NCI-H187 treated with DMSO at 0.1 percent for 48 hours (cell line): ENCODE measurements at places on chromosomes 7 and 10.

DNA sequence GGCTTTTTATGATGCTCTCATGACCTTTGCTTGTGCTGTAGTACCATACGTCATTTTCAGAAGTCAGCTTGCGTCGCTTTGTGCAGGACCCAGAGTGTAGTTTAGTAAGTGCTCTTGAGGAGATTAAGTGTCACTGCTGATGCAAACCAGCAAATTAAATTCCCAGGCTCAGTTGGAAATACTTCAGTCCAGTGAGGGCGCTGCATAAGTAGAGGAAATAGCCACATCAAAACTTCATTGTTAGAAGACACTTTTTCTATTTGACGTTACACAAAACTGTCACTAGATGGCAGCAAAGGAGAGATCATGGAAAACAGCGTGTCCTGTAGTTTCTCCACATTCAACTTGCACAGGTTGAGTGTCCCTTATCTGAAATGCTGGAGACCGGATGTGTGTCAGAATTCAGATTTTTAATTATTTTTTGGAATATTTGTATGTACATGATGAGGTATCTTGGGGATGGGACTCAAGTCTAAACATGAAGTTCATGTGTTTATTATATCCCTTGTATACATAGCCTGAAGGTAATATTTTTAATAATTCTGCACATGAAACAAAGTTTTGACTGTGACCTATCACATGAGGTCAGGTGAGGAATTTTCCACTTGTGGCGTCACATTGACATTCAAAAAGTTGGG lies 7.9 kb downstream of the ZNF22 start:
- peak; percentile 75 for DNase-seq

- DNase-seq: no peak
These were observed 5.4 kb downstream of the AGBL3 start for GRCh38 chr7:134991469-134992339.

DNA sequence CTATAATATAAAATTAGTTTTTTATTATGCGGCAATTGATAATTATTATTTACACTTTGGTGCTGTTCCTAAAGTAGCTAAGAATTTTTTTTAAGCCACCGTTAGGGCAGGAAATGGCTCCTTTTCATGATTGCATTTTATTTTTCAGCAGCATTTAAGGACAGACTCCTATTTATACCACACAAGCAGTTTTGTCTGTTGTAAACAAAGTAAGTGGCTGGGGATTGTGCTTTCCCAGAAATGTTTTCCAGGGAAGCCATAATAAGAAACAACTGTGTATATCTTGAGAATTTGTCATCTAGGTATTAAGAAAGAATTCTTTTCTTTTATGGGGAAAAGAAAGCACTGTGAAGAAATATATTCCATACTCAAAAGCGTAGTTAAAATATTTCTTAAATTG lies 232.0 kb downstream of the VTI1A start:
- DNase-seq: no peak

GRCh38 chr10:53013201-53013810 lies 240.7 kb upstream of the MBL2 start:
- DNase-seq: no peak

DNA sequence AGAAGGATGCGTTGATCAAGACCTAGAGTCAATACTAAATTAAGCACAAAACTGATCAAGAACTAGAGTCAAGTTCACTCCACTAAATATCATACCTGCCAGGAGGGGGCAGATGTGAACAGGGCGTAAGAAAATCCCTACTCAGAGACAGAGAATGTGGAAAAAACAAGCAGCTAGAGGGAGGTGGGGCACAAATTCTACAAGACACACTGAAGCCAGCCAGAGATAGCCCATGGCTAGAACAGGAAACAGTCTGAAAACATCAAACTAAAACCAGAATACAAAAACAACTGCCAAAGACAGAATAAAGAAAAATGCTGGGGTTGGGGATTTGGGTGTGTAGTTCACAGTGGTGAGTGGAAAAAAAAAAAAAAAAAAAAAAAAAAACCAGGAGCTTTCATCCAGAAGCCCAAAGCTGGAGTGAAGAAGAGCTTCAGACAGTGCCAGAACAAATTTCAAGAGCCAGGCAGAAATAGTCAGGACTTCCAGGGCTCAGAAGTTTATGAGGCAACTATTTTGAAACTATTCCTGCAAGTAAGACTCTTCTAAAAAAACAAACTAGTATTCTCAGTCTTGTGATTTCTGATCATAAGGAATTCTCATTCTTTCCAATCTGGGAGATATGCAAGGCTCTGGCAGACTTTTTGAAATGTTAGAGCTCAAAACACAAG lies 118.3 kb downstream of the CCDC71L start:
- peak; percentile 54 for DNase-seq

- DNase-seq: no peak
These were observed 6.6 kb upstream of the ZNF786 start for GRCh38 chr7:149097088-149097487.

- no peak for DNase-seq
These were observed 3.4 kb upstream of the ARHGAP22 start for GRCh38 chr10:48608279-48608681.

- DNase-seq: no peak
These were observed 20.1 kb downstream of the RUNDC3B start for GRCh38 chr7:87648316-87648715.

- DNase-seq: no peak
These were observed 358.5 kb downstream of the TFEC start for GRCh38 chr7:115672024-115672423.

- no peak for DNase-seq
These were observed 99.9 kb downstream of the PRLHR start for GRCh38 chr10:118495499-118495898.

DNA sequence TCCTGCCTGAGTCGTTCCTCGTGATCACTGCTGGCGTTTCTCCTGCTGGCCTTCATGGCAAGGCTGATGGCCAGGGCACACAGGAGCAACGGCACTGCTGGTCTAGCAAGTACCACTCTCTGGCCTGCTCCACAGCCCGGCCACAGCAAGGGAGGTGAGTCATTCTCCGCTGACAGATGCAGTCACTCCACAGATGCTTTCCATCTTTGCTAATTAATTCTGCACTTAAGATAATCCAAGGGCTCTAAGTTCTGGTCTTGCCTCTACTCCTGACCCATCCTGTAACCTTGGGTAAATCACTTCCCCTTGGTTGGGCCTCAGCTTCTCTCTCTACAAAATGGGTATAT lies 244.4 kb downstream of the RPS24 start:
- DNase-seq: no peak

GRCh38 chr7:105892387-105892786 lies 16.0 kb upstream of the ATXN7L1 start:
- DNase-seq: no peak

DNA sequence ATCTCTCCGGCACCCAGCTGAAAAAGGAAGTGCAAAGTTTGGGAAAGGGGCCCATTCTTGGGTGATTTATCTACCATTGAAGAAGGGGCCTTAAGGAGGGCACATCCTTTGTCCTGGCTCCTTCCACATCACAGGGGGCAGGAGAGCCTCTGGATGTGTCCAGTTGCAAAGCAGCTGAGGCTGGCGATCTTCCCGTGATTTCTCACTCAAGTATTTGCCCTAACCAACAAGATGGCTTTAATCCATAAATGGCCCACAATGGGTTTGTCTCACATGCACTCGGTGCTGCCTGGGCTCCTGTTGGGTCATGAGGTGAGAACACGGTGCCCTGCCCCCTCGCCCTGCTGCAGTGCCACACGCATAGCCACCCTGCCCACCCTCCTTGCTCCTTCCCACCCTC lies 14.2 kb upstream of the FRMPD2 start:
- no peak for DNase-seq

DNA sequence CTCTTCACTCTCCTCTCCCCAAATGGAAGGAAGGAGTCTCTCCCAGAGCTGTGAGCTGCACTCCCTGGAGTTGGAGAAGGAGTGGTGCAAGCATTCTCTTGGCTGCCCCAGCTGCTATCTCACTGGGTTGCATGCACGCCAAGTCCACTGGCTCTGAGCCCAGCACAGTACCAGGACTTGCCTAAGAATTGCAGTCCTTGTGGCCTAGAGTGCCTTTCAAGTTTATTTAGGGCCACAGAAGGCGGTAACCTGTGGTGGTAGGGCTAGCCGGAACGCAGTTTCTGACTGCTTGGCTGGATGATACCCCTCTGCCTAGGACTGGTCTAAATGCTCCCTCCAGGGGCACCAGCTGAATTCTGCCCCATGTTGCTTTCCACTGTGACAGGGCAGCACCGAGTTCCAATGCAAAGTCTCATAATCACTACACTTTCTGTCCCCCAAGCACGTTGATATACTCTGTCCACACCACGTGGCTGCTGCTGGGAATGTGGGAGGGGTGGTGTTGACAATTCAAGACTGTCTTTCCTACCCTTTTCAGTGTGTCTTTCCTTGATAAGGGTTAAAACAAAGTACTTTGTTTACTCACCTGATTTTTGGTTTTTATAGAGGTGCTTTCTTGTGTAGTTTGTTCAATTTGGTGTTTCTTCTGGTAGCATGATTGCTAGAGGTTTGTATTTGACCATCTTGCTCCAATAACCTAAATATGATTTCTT lies 57.0 kb downstream of the PHTF2 start:
- no peak for DNase-seq

DNA sequence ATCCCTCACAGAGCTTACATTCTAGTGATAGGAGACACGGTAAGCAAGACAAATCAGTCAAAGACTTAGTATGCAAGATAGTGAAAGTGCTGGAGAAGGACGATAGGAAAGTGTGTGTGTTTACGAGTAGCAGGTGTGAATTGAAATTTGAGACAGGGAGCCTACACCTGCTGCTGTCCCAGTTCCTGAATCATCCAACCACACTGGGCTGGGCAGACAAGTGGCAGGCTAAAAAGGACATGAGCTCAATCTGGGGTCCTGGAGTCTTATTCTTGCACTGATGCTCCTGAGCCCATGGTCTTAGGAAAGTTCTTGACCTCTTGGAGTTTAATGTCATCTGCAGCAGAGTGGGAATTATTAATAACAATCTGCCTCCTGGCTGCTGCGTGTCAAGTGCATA lies 16.2 kb downstream of the RBP3 start:
- peak; percentile 57 for DNase-seq

- no peak for DNase-seq
These were observed 99.9 kb upstream of the CHST15 start for GRCh38 chr10:124193309-124193696.

DNA sequence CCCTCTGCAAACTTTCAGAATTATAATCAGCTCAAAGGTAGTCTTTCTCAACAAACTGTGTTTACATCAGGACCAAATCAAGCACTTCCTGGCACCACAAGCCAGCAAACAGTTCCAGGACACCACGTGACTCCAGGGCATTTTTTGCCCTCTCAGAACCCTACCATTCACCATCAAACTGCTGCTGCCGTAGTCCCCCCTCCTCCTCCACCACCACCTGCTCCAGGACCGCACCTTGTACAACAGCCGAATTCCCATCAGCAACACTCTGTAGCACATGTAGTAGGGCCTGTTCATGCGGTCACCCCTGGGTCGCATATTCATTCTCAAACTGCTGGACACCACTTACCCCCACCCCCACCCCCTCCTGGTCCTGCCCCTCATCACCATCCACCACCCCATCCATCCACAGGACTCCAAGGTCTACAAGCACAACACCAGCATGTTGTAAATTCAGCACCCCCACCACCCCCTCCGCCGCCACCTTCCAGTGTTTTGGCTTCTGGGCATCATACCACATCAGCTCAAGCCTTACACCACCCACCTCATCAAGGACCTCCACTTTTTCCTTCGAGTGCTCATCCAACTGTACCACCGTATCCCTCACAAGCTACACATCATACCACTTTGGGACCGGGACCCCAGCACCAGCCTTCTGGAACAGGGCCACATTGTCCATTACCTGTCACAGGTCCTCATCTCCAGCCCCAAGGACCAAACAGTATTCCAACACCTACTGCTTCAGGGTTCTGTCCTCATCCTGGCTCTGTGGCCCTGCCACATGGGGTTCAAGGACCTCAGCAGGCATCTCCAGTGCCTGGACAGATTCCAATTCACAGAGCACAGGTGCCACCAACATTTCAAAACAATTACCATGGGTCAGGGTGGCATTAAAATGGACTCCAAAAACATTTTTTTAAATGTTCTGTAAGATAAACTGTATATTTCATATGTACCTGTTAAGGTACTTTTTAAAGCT lies 98.7 kb downstream of the KMT2E start:
- no peak for DNase-seq

- peak; percentile 53 for DNase-seq
These were observed 1.2 kb upstream of the PLXNA4 start for GRCh38 chr7:132577206-132578049.

DNA sequence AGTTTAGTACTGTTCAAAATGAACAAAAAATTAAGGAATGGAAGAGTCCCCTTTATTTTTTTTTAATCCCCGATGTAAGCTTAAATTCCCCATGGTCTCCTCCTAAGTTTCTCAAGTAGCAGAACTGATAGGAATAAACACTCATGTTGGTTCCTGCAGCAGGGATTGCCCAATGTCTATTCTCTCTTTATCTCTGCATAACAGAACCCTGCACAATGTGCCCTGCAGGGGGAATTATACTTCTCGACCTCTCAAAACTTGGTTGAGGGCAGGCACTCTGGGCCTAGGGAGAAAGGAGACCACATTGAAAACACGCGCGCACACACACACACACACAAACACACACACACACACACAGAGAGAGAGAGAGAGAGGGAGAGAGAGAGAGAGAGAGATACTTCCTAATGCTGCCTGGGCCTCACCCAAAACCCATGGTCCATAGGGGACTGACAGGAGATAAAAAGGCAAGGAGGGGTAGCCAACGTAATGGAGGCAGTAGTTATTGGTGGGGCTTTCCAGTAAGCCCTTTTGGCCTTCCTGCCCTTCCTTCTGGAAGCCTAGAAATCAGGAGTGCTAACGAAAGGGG lies 22.7 kb downstream of the JAZF1 start:
- DNase-seq: no peak

DNA sequence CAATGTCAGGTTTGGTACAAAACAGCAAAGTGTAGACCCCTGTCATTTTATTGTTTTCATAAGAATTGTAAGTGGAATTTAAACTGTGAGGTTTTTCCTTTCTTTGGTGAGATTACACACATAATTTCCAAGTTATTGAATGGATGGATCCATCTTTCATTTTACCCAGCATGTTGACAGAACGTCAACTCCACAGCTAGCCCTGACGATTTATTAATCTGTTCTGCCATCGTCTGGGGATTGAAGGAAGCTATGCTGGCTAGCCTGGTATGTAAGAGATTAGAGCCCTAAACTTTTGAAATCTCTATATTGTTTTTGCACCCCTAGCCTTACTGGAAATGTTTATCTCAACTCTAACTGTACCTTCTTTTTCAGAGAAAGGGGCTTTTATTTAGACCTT lies 8.6 kb downstream of the WNT16 start:
- no peak for DNase-seq

DNA sequence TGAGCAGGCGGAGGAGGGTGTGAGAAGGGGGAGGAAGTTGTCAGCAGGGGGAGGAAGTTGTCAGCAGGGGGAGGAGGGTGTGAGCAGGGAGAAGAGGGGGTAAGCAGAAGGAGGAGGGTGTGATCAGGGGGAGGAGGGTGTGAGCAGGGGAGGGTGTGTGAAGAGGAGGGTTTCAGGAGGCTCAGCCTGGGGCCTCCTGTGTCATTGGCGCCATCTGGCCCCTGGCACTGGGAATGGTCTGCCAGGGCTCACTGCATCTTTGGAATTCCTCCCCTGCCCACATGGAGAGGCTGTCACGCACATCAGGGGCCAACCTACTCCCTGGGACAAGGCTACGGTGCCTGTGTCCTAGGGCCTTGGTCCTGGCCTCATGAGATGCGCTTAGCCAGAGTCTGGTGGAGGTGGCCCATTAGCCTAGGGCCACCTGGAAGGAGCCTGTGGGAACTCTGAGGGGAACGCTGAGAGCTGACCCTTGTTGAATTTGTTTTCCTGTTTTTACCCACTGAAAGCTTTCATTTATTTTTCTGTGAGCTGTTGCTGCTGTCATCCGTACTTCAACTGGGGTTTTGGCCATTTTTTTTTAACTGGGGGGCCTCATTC lies 18.0 kb downstream of the CAMK2B start:
- DNase-seq: no peak

- peak; percentile 34 for DNase-seq
These were observed 169.1 kb upstream of the PPP1R3A start for GRCh38 chr7:114087653-114088469.
